ENCODE measurements at places on chromosomes 5 and 9.

GRCh38 chr9:110282018-110282738 lies 25.9 kb upstream of the TXN start:
- DNase-seq, result no peak

GRCh38 chr5:174736331-174736721 lies 11.9 kb downstream of the MSX2 start:
- DNase-seq, result no peak

DNA sequence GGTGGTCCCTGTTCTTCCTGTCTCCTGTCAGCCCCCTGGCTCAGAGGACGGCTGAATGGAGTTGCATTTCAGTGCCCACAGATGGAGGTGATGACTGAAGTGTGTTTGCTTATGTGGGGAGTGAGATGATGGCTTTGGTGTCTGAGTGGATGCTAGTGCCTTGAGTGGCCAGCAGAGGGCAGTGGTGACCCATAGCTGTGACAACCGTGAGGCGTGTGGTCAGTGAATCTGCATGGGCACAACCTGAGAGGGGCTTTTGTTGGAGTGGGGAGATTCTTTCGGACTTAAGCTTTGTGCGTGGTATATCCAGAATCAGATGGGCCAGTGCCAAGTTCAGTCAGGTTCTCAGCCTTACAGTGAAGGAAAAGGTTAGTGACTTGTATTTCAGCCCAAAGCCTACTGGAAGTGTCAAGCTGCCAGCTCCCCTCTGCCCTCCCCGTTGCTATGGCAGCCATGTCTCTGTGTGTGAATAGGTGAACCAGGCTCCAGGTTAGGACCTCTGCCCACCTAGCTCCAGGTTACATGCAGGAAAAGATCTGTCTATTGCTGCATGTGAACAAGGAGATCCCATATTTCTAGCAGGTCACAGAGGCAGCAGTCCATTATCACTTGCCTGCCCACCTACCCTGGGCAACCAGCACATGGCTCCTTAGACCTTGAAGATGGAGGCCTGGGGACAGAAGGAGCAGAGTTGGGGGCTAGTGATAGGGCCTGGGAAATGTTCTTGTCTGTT lies 14.7 kb upstream of the CXXC5 start:
- DNase-seq, result peak; percentile 68

DNA sequence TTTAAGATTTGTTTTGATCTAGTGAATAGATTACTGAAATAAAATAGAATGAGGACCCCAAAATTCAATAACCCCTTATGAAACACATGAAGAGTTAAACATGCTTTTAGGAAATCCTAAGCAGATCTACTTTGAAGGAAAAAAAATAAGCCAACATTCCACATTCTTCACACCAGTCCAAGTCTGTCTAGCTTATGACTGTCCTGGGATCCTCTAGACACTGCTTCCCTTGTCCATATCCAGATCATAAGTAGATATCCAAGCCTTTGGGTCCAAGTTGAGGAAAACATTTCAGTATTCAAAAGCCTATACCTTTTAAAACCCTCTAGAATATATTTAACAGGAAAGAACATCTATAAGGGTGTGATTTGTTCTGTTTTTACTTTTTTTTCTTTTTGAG lies 58.8 kb upstream of the MINAR2 start:
- DNase-seq, result no peak

DNA sequence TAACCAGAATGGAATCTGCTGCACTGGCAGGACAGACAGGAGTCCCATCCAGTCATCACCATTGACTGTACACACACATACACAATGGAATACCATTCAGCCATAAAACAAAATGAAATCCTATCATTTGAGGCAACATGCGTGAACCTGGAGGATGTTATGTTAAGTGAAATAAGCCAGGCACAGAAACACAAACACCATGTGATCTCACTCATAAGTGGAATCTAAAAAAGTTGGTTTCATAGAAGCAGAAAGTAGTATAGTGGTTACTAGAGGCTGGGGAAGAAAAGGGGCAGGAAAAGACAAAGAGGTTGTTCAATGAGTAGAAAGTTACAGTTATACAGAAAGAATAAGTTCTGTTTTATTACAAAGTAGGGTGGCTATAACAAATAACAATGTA lies 884.0 kb upstream of the ACO1 start:
- no peak for DNase-seq

- DNase-seq, result no peak
These were observed 221.7 kb downstream of the ZNF608 start for GRCh38 chr5:124524552-124525232.

GRCh38 chr5:111377306-111377705 lies 135.0 kb downstream of the STARD4 start:
- DNase-seq, result no peak

- no peak for DNase-seq
These were observed 5.5 kb downstream of the PAX5 start for GRCh38 chr9:37028420-37029031.

- peak; percentile 40 for DNase-seq
These were observed 535 bp downstream of the UNC5A start for GRCh38 chr5:176810687-176811501.

GRCh38 chr5:62306896-62307689 lies 1.1 kb downstream of the KIF2A start:
- peak; percentile 74 for DNase-seq

- DNase-seq, result no peak
These were observed 31.2 kb upstream of the CRB2 start for GRCh38 chr9:123324767-123325183.

DNA sequence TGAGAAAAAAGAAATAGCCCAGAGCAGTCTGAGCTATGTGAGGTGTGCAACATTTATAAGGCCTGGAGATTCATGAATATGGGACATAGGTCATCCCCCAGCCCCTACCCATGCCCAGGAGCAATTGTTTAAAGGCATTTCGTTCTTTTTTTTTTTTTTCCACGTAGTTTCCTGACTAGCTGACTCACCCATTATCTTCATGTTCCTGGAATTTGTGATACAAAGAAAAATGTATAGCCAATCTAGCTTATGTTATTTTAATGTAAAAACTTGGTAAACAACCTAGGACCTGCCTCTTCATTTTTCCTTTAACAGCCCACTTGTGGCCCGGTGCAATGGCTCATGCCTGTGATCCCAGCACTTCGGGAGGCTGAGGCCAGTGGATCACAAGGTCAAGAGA lies 81.3 kb downstream of the OSTF1 start:
- no peak for DNase-seq

- DNase-seq, result no peak
These were observed 96.1 kb downstream of the PDE8B start for GRCh38 chr5:77306531-77306930.
